ENCODE measurements at places on chromosomes 11 and 22. TPM values are rescaled to one million over a fixed set of nuclear protein-coding genes. Genes with fewer than 3 reads are reported as not detected.

DNA sequence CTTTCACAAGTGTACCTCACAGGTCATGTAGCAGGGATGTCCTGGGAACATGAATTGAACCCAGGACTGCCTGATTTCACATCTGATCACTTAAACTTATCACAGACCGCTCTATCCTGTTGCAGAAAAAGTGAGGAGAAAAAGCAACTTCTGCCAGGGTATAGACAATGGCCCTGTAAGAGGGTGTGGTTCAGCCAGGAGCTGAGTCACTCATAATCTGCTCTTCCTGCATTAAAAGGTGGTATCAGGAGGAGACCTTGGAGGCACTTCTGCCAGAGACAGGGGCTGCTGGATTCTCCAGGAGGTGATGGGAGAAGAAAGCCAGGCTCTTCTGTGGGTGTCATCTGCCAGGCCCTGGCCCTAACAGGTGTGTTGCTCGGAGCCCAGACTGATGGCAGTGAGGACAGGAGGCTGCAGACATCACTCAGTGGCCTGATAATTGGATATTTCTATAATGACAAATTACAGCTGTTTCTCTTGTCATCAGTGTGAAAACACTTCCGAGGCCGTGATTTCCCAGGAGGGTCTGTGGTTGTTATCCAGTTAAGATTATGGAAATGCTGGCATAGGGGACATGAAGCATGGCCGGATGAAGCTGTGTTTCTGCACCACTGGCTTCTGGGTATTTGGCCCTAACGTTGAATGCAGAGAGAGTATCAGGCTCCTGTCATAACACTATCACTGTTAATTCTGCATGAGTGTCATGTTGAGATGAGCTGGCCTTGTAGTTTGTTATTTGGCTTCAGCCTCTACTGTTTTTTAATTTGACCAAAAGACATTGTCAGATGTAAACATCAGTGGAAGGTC, 125.1 kb upstream of the ZBED5 start:
- no peak for DNase-seq

Gene EIF3M
- 992 TPM for total RNA-seq

Gene C11orf97
- not detected for total RNA-seq

Gene TMEM151A
- total RNA-seq, result 0.10 TPM

GRCh38 chr11:114090976-114091375, 31.5 kb downstream of the ZBTB16 start:
- no peak for DNase-seq

GRCh38 chr22:29110946-29111345, 38.1 kb downstream of the KREMEN1 start:
- DNase-seq, result no peak

- DNase-seq, result peak; percentile 93
Measured at GRCh38 chr22:42688241-42689211, 32.1 kb downstream of the A4GALT start.

Gene SC5D
- total RNA-seq, result 42.0 TPM

Gene OR5A2
- not detected for total RNA-seq

All from H4 (cell line).